ENCODE measurements at places on chromosomes 7 and 10.

GRCh38 chr7:134024739-134025138, 102.4 kb upstream of the LRGUK start:
- DNase-seq, result no peak

DNA sequence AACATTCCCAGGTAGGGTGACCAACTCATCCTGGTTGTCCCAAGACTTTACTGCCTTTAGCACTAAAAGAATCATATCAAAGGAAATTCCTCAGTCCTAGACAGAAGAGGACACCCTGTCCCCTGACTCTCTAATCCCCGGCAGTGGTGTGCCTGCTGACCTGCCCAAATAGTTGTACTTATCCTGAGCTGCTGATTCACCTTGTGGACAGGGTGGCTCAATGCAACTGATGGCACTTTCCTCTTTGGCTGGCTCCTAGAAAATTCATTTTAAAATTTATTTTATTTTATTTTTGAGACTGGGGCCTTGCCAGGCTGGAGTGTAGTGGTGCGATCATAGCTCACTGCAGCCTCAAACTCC, 111.7 kb downstream of the JCAD start:
- no peak for DNase-seq

- no peak for DNase-seq
Observed at GRCh38 chr10:43806831-43807640, 158.4 kb upstream of the ZNF32 start.

- no peak for DNase-seq
Observed at GRCh38 chr10:78934994-78935602, 133.7 kb upstream of the ZMIZ1 start.

DNA sequence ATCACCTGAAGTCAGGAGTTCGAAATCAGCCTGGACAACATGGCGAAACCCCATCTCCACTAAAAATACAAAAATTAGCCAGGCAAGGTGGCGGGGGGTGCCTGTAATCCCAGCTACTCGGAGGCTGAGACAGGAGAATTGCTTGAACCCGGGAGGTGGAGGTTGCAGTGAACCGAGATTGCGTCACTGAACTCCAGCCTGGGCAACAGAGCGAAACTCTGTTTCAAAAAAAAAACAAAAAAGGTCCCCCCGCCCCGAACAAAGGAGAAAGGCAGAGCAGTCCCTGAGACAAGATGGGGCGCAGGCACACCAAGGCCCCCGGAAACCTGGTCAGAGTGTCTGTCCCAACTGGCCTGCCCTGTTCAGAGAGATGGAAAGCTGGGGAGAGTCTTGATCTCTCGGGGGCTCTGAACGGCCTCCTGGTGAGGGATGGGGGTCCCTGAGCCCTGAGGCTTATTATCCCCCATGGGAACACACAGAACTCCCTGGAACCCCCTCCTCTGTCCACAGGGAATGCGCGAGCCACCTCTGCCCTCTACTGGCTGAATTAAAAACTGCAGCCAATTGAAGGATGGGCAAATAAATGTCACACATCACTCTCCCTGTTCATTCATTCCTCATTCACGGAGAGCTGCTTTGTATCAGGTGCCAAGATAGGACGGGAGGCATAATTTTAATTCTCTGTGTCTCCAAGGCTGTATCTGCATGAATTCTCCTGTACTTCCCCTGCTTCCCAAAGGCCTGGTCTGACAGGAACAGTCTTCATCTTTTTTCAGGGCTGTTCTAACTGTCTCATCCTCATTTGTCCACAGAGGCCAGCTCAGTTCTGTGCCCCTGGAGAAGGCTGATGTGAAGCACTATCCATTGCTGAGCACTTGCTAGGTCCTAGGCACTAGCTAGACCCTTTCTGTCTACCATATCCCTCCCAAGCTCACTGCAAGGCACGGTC, 28.9 kb downstream of the MAT1A start:
- DNase-seq, result peak; percentile 7

- DNase-seq, result no peak
Observed at GRCh38 chr10:5442065-5442989, 30.0 kb downstream of the NET1 start.

- no peak for DNase-seq
Observed at GRCh38 chr7:156082048-156083040, 270.1 kb upstream of the SHH start.

DNA sequence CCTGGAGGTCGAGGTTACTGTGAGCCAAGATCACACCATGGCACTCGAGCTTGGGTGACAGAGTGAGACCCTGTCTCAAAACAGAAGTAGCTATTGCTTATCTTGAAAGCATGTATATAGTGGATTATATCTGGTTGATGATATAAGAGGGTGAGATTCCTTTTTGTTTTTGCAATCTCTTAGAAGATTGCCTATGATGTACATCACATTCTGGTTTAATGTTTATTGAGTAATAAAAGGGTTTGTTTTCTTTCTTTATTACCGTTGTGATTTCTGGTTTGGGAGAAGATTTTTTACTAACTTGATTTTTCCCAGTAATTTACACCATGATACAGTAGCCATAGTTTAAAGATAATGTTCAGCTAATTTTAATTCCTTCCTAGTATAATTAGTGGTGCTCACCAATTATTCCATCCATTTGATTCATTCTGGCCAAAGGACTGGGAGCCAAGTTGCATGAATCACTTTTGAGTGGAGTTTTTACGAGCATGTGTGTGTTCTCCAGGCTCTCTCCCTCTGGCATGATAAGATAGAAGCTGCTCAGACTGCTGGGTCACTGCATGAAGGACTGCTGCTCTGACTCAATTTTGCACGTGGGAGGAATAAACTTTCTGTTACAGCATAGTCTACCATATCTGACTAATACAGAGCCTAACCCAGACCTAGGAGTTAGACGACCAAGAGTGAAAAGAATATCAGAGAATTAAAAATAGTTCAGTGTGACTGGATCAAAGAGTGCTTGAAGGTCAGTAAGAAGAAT, 13.5 kb upstream of the TSPAN13 start:
- DNase-seq, result no peak

DNA sequence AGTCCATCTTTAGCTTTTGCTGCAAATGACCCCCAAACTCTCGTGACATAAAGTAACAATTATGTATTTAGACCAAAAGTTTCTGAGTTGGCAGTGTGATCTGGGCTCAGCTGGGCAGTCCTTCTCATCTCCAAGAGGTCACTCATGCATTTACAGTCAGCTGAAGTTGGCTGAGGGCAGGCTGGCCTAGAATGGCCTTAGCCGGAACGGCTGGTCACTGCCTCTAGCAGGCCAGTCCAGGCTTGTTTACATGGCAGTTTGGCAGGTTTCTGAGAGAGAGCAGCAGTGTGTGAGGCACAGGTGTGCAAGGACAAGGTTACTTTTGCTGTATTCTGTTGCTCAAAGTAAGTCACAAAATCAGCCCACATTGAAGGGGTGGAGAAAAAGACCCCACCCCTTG, 200.0 kb upstream of the AGK start:
- no peak for DNase-seq

- DNase-seq, result no peak
Observed at GRCh38 chr7:65974191-65974801, 7.7 kb downstream of the GUSB start.

- DNase-seq, result no peak
Observed at GRCh38 chr7:80181411-80181810, 46.8 kb downstream of the GNAI1 start.

GRCh38 chr7:50596484-50596883, 31.3 kb upstream of the DDC start:
- no peak for DNase-seq

- DNase-seq, result no peak
Observed at GRCh38 chr7:150799741-150800580, at the start of gene TMEM176B. TSS of gene TMEM176B (minus strand) at chr7:150800364. CDS start at chr7:150796569, 3,795 bp downstream.

GRCh38 chr10:72841487-72841886, 52.1 kb upstream of the OIT3 start:
- no peak for DNase-seq

DNA sequence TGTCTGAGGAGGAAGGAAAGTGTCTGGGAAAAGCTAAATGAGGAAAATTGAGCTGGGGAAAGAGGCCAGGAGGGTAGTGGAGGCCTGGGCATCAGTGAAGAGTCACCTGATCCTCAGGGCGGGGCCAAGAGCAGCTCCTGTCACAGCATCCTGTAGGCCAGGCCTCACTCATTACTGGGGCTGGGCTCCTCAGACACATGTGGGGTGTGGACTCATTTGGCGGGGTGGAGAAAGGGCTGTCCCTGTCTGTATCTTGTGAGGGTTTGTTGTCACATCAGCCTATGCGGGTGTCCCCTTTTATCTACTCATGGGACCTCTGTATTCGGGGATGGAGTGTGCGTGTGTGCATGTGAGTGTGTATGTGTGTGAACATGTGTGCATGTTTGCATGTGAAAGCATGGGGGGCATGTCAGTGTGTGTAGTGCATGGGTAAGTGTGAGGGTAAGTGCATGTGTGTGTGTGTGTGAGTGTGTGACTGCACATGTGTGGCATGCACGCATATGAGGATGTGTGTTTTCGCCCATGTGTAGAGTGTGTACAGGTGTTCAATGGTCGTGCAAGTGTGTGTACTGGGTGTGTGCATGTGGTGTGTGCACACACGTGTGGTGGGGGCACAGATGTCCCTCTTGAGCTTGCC, 67.8 kb downstream of the RAMP3 start:
- DNase-seq, result no peak

DNA sequence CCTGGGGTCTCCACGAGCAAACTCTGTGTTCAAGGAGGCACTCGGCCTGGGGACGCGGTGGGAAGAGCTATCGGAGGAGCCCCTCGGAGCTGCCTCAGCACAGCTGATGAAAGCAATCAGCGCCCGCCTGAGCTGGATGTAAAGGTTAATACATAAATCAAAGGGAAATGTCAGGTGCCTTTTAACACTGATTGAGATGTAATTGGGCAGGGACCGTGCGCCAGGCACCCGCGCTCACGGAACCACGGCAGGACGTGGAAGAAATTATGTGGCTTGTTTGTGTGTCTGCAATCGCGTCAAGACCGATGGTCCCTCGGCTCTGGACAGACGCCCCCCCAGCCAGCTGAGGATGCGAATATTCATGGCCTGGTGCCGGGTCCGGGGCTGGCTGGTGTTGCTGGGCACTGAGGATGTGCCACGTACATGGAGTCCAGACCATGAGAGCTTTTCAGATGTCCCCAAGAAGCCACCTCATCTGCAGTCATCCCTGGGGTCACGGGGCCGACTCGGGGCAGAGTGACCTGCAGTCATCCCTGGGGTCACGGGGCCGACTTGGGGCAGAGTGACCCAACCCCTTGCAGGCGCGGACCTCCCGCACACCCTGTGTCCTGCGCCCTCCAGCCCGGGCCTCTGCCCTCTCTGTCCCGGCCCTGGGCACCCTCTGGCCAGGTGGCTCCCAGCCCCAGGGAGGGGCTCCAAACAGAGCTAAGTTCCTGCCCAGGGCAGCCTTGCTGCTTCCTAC, 15.6 kb downstream of the FOXL3 start:
- DNase-seq, result no peak

- DNase-seq, result no peak
Observed at GRCh38 chr7:28041508-28042314, 138.9 kb downstream of the JAZF1 start.

- no peak for DNase-seq
Observed at GRCh38 chr7:11935905-11936304, 103.9 kb upstream of the THSD7A start.

DNA sequence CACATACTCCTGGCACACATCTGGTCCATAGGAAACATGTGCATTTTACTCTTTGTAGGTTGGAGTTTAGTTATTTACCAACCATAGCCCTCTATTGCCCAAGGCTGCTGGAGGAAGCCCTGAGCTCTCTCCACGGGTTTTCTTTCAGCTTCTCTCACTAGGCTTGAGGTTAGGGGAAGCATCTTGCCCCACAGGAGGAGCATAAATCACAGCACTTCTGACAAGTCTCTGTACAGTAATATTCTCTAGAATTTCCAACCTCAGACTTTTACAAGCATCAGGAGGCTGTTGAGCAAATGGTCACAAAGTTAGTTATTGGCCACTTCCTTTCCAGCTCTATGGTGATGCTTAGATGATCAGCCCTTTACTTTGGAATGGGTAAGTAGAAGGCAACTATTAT, 122.9 kb upstream of the GLI3 start:
- DNase-seq, result no peak

GRCh38 chr10:89600041-89600440, 45.0 kb downstream of the PANK1 start:
- DNase-seq, result no peak

DNA sequence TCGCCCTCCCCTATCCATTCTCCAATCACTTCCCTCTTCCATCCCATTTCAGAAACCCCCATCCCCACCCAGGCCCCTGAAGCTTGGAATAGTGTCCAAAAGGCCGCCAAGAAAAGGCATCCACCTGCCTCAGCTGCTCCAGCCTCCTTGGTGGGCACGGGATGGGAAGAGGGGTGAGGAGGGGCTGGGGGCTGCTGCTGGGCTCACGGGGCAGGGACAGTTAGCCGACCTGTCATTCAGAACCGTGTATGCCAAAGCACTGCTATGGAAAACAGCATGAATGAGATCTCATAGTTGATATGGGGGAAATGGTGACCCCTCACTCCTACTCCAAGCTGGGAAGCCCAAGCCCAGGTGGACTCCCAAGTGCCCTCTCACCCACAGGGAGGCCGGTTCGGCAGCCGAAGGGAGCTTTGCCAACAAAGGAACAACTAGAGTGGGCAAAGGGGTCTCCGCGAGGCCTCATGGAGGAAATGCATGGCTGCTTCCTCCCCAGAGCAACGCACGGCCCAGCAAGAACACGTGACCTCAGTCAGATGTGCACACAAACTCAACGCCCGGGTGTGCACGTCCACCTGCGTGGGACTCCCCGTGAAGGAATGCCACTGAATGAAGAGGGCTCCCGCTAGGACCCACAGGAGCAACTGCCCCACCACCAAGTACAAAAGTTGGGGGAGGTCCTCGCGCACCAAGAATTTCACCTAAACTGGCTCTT, 52.5 kb downstream of the EBF3 start:
- no peak for DNase-seq

DNA sequence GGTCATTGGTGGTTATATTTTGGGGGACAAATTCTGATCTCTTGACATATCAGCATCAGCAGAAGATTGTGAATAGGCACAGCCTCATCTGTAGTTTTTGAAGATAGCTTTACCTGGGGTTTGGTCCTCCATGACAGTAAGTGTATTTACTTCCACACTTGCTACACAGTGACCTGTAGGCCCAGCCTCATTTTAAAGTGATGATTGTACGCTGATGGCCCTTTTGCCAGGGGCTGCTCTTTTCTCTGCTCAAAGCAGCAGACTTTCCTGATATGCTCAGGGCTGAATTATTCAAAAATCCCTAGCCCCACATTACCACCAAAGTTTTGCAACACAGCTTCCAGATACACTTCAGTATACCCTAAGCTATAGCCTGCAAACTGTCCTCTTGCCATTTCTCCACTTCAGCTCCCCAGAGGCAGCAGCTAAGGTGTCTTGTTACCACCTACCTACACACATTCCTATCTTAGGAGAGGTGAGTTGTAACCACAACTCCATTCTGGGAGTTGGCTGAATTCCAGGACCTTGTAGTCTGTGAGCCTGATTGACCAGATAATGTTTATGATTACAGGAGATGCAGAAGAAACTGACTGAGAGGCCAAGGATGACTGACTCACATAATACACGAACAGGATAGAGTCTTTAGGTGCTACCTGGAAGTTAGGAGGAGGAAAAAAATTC, 6.0 kb downstream of the ASB4 start:
- DNase-seq, result no peak

- DNase-seq, result no peak
Observed at GRCh38 chr7:121383235-121383910, 12.7 kb downstream of the FAM3C start.

Data from stimulated activated CD4-positive, alpha-beta T cell treated with anti-CD3 and anti-CD28 coated beads, TNF-alpha, amount 100 ng/mL, for 24 hours (primary cell).